Renal cortex interstitium (tissue), 15 donors: ENCODE measurements at places on chromosomes 12 and 14. TPM values are rescaled to one million over a fixed set of nuclear protein-coding genes. Genes with fewer than 3 reads are reported as not detected.

IL26 gene
- polyA plus RNA-seq = not detected

GRCh38 chr12:3145033-3145432, 67.9 kb downstream of the TSPAN9 start:
- DNase-seq = no peak

DNA sequence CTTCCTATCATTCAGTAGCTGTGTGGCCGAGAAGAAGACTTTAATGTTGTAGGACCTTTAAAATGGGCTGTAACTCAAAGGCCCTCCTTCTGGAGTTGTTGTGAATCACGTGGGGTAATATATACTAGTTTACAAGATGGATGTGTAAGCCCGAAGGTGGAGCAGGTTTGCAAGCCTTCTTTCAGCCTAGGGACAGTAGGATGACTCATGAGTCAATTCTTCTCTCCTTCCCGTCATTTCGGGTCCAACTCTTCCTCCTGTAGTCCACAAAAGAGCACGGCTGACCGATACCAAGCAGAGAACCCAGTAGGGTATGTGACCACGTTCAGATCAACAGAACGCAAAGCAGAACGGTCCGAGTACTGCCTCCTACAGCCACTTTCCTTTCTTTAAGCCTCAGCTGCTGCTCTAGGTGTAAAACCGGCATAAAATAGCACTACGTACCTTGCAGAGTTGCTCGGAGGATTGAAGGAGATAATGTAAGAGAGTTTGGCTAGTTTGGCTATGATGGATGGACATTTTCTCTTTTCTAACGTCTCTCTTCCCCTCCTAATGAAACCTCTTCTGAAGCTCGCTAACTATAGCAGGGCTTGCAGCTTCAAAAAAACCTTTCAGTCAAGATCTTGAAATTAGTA, 1.3 kb upstream of the RASSF3 start:
- peak; percentile 40 for DNase-seq

DNA sequence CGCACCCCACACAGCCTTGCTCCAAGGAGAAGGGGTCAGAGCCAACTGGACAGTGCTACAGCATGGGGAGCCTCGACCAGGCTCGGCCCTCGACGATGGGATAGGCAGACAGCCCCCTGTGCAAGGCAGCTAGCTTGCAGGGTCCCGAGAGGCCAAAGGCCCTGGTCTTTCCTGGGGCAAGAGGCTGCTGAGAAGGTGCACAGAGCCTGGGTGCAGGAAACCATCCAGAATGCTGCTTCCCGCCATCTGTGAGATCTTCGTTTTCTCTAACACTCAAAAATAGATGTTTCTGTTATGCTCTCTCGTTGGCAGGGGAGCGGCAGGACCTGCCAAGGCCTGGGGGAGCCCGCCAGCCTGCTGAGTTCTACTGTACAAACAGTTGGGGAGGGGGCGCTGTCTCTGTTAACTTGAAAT, 168.0 kb upstream of the RTL1 start:
- no peak for DNase-seq

FAIM2 gene
- polyA plus RNA-seq = 6.1 TPM

- DNase-seq = no peak
Observed at GRCh38 chr12:40534828-40535227, 157.4 kb upstream of the CNTN1 start.

DNA sequence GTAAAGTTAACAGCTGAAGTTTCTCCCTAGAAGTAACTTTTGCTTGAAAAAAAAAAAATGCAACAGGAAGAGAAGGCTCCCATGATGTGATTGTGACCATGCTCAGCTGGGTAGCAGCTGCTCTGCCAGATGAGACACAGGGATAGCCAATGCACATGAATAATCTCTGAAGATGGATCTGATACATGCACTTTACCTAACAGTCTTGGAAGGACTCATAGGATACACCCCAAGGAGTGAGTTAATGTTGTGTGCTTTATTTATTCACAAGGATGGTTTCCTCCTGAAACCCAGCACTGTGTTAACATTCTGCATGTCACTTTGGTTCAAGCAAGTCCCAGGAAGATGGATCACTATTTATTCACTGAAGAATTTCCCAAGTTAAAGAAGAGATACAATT, 46.5 kb downstream of the NDUFA12 start:
- no peak for DNase-seq

GRCh38 chr14:73265721-73266046, 28.4 kb downstream of the PAPLN start:
- no peak for DNase-seq

LRP1-AS gene
- polyA plus RNA-seq = not detected

CFAP54 gene
- polyA plus RNA-seq = 3.2 TPM

CLEC2A gene
- polyA plus RNA-seq = not detected

DNA sequence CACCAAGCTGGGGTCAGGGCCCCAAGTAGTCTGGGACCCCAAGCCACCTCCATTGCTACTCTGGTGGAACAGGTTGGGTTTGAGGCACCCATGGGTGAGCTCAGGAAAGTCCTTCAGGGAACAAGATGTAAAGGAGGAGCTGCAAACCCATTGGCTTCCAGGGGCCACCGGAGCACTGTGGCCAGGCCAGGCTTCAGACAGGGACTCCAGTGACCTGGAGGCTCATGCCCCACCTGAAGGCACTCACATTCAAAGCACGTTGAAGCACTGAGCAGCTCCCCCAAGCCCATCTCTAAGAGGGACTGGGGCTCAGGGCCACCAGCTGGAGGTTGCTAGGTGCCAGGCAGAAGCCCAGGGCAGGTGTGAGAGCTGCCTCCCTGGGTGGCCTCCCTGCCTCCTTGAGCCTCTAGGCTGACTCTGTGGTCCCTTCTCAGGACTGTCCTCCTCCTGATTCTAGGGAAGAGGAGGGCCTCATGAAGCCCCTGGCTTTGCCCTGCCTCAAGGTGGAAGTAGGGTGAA, 49.1 kb downstream of the FAM222A start:
- DNase-seq = no peak

GRCh38 chr12:49980501-49981349, 8.0 kb downstream of the AQP6 start:
- DNase-seq = no peak

OR6C74 gene
- not detected for polyA plus RNA-seq

DNA sequence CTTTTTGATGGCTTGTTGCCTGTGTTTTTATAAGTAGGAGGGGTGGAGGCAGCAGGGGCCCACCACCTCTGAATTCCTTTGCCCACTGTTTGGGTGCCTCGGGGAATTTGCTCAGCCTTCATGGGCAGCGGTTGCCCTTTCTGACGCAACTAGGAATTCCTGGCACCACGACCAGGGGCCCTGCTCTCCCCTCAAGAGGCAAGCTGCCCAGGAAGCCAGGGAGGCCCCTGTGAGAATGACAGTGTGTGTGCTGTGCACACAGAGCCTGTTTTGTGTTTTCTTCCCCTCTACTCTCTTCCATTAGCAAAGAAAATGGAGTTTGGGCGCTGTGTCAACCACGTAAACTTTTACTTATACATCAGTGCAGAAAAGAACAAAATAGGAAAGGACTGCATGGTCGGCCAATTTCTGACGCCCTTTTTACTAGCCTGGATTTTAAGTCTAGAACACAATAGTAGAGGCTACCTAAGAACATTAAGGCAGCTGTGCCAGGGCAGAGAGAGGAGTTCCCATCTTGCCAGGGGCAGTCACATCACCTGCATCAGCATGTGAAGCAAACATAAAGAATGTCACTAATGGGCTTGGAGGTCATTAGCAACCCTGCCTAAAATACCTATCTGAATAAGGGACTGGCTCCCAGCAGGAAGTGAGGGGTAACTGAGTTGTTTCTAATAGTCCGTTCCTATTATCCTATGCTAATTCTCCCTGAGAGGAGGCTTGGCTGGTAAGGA, 17.9 kb upstream of the PTGR2 start:
- no peak for DNase-seq

- no peak for DNase-seq
Observed at GRCh38 chr14:37603688-37604251, 8.3 kb downstream of the TTC6 start.

- DNase-seq = no peak
Observed at GRCh38 chr12:76628745-76629144, 69.2 kb upstream of the OSBPL8 start.

DNA sequence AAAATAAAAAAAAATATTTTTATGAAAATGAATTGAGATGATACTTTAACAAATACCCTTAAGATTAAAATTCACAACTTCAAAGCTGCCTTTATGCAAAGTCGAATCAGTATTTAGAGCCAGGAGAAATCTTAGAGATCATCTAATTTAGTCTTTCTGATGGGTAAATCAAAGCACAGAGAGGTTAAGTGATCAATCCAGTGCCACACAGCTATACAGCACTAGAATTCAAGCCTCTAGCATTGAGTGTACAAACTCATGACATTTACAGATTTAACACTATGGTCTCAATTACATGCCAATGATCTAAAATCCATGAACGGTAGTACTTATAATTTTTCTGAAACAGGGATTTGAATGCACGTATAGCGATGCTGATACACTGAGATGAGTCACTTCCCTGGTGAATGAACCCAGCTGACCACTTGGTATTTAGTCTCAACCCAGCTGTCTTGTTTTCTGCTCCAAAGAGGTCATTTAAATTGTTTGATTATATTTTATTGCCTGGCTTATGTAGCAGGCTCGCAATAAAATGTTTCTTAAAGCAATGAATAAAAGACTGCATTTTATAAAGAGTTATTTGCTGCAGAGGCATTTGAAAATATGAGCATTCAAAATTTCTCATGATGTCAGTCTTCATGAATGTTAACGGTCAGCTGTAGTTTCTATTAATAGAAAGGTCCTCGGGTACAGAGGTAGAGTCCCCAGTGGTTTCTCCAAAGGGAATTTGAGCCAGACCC, 152.4 kb upstream of the PRICKLE1 start:
- DNase-seq = no peak
